ENCODE measurements at places on chromosomes 2 and 18.

DNA sequence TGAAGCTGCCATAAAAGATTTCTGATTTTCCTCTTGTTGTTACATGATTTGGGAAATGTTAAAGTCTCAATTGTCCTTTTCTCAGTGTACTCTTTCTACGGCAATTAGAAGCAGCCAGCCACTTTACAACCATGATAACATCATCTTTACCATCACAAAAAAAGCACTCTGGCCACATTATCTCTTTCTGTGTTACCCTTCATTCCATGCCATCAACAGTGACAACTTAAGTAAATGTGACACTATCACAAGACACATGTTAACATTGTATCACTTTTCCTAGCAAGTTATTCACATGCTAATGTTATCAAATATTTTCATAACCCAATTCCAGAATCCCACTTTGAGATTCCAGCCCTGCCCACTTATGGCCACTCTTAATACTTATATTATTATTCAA, 131.2 kb downstream of the TMX3 start:
- no peak for DNase-seq

GRCh38 chr18:24600076-24600654, 139.7 kb downstream of the HRH4 start:
- DNase-seq, result peak; percentile 71

GRCh38 chr2:212032032-212032431, 506.6 kb downstream of the ERBB4 start:
- DNase-seq, result no peak

DNA sequence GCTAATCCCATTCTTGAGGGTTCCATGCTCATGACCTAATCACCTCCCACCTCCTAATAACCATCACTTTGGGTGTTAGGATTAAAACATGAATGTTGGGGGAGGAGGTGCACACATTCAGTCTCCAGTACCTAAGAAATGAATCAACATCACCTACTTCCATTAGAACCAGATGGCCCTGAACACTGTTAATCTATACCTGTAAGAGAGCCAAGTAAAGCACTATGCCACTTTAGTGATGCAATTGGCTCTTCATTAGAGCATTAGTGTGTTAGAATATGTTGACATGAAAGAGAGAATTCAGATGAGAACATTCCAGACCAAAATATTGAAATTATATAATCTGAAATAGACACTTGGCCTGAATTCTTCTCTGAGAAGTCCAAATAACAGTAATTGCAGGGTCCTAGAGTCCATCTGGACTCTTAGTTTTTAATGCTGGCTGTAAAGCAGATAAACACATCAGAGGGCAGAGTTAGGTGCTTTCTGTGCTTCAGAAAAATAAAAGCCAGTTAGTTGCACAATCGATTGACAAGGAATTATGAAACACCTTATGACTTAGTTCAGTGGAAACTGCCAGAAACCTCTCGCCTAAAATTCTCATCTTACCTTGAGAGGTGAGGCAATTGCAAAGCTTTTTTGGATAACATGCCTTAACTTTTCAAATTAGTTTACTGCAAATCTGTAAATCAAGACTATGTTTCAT, 923.7 kb downstream of the SLC4A3 start:
- DNase-seq, result no peak

DNA sequence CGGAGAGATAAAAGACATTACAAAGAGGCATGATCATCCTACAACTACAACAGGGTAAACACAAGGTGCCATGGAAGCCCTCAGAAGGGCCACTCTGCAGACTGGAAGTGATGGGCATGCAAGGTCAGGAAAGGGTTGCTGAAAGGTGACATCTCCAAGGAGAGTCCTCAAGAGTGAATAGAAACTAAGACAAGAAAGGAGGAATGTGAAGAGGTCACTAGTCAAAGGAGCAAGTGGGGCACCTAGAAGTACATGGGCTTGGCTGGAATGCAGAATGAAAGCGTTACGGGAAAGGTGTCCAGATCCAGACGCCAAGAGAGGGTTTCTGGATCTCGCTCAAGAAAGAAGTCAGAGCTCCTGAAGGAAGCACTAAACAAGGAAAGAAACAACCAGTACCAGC, 314.3 kb downstream of the NBAS start:
- DNase-seq, result no peak

GRCh38 chr2:42102591-42103450, 55.0 kb downstream of the PKDCC start:
- DNase-seq, result peak; percentile 90

GRCh38 chr2:228847684-228848083, 423.4 kb downstream of the PID1 start:
- DNase-seq, result no peak

DNA sequence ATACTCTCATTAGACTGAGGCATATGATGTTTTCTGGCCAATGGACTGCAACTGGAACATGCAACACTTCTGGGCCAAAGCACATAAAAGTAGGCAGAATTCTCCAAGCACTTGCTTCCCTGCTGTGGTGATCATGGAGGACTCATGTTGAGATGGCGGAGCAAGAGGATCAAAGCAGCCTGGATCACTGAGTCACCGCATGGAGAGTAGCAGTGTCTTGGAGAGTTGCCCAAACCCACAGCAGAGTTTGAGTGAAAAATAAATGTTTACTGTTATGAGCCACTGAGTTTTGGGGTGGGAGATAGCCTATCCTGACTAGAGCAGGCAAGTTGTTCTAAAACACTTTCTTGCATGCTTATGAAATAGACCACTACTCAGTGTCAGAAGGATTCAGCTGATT, 359.5 kb downstream of the ZNF521 start:
- DNase-seq, result no peak

- no peak for DNase-seq
Observed at GRCh38 chr2:128289439-128289838, 29.2 kb downstream of the HS6ST1 start.
